Activated CD8-positive, alpha-beta memory T cell treated with anti-CD3 and anti-CD28 coated beads, Interleukin-2, amount 10 ng/mL, durations not matched to agents 7 days and 5 days (primary cell): ENCODE measurements at places on chromosomes 4 and X. TPM values are rescaled to one million over a fixed set of nuclear protein-coding genes. Genes with fewer than 3 reads are reported as not detected.

Gene H2BW2
- not detected for total RNA-seq

Gene SLIT2
- not detected for total RNA-seq

Gene GAGE12J
- not detected for total RNA-seq

Gene SLAIN2
- total RNA-seq, result 61.6 TPM

Gene MAGEA4
- not detected for total RNA-seq

Gene DAPP1
- total RNA-seq, result 25.3 TPM

Gene ANOS1
- total RNA-seq, result not detected

Gene CAPN6
- total RNA-seq, result not detected

Gene ARAF
- total RNA-seq, result 61.5 TPM

Gene ARMCX4
- total RNA-seq, result 2.4 TPM

Gene MMRN1
- total RNA-seq, result 0.16 TPM

Gene RASSF6
- total RNA-seq, result not detected

Gene CABS1
- total RNA-seq, result not detected

GRCh38 chr4:42280327-42281095 is 116.8 kb upstream of the SHISA3 start:
- DNase-seq, result no peak

DNA sequence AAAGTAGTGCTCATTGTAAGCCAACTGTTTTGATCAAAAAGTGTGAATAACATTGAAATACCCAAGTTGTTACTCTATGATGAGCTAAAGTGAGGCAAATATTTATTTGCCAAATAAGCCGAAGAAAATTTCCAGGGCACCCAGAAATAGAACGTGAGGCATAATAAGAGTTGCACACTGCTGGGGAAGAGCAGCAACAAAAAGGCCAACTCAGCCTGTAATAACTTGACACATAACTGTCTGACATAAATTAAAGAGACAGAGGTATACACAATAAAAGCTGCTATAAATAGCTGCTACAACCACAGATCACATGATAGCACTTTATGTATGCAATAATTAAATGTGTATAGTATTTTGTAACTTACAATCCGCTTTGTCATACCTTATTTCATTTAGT is 2.0 kb upstream of the ABCB7 start:
- DNase-seq, result no peak

GRCh38 chrX:146581981-146582712 is 227.4 kb upstream of the CXorf51B start:
- DNase-seq, result no peak

- DNase-seq, result peak; percentile 53
Observed at GRCh38 chrX:78945186-78945912, at the start of gene P2RY10. P2RY10 (plus strand) TSS chrX:78945391; CDS start chrX:78960521, 15,130 bp downstream.

GRCh38 chr4:147866532-147867271 is 134.8 kb downstream of the ARHGAP10 start:
- DNase-seq, result peak; percentile 95

GRCh38 chr4:128347175-128347868 is 59.7 kb upstream of the PGRMC2 start:
- no peak for DNase-seq

DNA sequence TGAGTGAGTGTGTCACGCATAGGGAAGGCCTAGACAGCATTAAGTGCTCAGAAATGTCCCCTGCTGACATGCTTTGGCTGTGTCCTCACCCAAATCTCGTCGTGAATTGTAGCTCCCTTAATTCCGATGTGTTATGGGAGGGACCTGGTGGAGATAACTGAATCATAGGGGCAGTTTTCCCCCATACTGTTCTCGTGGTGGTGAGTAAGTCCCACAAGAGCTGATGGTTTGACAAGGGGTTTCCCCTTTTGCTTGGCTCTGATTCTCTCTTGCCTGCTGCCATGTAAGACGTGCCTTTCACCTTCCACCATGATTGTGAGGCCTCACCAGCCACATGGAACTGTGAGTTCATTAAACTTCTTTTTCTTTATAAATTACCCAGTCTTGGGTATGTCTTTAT is 78.0 kb downstream of the NSUN7 start:
- no peak for DNase-seq

DNA sequence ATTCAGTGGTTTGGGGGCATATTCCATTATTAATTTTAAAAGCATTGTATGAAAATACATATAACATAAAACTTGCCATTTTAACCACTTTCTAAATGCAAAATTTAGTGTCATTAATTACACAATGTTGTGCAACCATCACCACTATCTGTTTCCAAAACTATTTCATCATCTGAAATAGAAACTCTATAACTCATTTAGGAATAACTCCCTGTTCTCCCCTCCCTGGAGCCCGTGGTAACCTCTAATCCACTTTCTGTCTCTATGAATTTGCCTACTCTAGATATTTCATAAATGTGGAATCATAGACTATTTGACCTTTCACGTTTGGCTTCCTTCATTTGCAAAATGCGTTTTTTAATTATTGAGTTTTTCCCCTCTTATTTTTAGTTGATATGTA is 101.4 kb upstream of the GPC4 start:
- no peak for DNase-seq

- DNase-seq, result no peak
Observed at GRCh38 chrX:116345958-116346357, 90.4 kb upstream of the SLC6A14 start.

DNA sequence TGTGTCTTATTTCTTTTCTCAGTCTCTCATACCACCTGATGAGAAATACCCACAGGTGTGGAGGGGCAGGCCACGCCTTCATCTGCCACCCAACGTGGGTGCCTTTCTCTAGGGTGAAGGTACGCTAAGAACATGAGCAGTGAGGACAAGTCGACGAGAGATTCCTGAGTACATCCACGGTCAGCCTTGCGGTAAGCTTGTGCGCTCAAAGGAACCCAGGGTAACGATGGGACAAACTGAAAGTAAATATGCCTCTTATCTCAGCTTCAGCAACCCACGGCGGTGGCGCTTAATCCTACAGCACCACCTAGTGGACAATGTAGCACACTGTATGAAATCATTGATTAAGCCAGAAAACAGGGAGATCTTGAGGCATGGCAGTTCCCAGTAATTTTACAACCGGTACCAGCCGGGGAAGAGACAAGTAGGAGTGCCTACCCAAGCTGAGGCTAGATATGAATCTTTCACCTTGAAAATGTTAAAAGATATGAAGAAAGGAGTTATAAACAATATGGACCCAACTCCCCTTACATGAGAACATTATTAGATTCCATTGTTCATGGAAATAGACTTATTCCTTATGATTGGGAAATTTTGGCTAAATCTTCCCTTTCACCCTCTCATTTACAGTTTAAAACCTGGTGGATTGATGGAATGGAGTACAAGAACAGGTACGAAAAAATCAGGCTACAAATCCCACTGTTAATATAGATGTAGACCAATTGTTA is 63.0 kb downstream of the ZNF732 start:
- peak; percentile 79 for DNase-seq

GRCh38 chr4:20433097-20433705 is 181.5 kb downstream of the SLIT2 start:
- DNase-seq, result no peak

GRCh38 chrX:68045008-68045577 is 388.2 kb downstream of the OPHN1 start:
- DNase-seq, result no peak

DNA sequence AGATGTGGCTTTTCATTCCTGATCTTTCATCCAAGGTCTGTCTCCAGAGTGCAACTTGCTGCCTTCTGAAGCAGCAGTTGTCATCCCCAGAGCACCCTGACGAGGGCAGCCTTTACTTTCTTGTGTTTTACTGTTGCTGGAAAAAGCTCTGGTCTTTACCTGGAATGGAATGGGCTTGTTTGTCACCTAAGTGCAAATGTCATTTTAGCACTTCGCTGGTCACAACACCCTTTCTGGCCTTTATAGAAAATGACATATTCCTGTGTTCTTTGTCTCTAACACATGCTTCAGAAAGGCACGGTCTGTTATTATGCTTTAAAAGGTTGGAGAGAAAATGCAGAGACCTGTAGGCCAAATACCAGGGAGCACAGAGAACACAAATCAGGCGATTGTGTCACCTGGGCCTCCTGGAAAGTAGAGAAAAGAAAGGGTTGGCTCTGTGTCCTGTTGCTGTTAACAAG is 332.7 kb upstream of the IGFBP7 start:
- no peak for DNase-seq

- no peak for DNase-seq
Observed at GRCh38 chr4:154732669-154733068, 11.1 kb upstream of the LRAT start.

GRCh38 chr4:153325558-153325957 is 18.9 kb upstream of the MND1 start:
- DNase-seq, result no peak

DNA sequence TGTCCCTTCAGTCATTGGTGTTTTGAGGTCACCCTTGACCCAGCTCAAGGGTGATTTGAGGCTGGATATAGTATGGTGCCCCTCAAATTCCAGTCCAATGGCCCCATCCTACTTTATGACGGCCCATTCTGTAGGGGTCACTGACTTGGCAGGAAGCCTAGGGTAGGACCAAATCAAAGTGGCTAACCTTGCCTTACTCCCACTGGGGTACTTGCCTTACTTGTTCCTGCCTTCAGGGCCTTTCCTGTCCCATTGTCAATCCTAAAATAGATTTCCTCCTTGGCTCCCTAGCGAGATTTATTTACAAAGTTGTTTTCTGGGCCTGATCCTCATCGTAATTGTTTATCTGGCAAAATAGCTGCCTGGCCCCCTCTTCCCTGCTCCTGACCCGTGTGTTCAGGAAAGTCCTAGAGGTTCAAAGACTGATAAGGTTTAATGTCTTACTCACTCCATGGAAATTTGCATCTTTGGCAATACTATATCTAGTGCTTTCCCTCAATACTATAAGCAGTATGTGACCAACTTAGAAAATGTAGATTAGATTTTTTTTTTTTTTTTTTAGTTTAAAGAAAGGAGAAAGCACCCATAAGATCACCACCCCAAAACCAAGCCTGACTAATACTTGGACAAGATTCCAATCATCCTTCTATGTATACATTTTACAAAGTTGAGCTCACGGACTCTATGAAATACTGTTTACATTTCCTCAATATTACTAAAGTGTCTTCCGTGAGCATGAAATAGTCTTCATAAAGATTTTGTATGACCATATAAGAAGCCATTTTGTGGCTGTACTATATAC is 44.8 kb downstream of the MSN start:
- DNase-seq, result no peak

DNA sequence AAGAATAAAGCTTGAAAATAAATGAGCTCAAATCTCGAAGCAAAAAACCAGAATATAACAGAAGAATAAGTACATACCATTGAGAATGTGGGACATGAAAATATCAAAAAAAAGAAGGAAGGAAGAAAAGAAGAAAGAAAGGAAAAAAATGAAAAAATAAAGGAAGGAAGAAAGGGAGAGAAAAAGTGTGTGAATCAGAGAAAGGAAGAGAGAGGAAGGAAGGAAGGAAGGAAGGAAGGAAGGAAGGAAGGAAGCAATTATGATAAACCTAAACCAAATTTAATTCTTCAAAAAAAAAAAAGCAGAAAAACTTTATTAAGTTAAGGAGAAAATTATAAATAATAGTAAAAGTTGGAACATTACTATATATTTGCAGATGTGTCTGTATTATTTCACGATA is 949.8 kb downstream of the NLGN4X start:
- DNase-seq, result no peak

DNA sequence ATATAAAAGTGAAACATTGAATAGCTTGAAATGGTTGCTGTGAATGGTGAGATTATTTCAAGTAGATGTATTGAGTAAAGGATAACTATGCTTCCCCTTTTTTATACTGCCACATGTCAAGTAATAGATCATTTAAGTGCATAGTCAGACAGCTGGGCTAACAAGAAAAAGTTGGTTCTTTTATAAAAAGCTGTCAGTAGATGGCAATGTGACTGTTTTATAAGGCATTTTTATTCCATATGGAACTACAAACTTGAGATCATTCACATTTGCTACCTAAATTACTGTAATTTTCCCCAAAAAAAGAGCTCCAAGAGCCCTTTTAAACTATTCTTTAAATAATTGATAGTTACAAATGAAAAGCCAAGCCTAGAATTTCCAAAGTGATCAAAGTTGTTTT is 831.0 kb downstream of the C4orf33 start:
- no peak for DNase-seq

- DNase-seq, result no peak
Observed at GRCh38 chr4:25986807-25987206, 72.8 kb downstream of the SMIM20 start.

DNA sequence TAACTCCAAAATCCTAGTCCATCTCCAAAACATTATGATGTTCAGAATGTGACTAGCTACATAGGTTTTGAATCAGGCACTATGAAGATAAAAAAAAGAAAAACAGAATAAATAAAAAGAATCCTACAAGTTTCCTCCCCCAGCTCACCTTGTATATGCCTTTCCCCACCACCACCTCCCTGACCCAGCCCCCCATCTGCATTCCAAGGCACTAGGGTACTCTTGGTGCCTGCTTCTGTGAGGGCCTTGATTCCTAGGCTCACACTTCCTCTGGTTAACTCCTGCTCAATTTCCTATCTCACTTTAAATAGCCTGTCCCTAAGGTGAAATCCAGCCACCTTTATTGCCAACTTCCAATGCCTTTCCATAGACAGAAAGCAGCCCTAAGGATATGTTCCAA is 178.7 kb upstream of the ATOH1 start:
- no peak for DNase-seq

DNA sequence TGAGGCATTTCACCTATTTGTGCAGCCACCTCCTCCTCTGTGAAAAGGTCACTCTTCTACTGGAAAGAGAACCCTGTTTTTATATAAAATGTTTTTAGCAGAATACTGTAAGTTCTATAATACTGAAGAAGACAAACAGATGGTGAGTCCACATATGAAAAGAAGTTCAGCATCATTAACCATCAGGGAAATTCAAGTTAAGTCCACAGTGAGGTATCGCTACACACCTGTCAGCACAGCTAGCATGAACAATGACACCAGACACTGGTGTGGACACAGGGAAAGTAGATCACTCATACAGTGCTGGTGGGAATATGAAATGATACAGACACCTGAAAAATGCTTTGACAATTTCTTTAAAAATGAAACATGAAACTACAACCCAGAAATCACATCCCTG is 133.0 kb downstream of the MAD2L1 start:
- DNase-seq, result no peak

DNA sequence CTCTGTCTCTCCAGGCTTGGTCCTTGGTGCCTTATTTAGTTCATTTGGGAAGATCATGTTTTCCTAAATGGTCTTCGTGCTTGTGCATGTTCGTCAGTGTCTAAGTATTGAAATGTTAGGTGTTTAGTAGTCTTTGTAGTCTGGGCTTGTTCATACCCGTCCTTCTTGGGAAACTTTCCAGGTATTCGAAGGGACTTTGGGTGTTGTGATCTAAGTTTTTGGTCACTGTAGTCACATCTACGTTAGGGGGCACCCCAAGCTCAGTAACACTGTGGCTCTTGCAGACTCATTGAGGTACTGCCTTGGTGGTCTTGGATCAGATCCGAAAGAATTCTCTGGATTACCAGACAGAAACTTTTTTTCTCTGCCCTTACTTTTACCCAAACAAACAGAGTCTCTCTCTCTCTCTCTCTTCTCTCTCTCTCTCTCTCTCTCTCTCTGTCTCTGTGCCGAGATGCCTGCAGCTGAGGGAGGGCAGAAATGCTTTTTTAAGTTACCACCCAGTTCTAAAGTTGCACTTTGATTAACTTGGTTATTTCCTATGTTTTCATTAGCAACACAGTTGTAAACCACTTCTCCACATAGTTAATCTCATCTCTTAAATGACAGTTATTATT is 67.6 kb upstream of the SLC7A3 start:
- peak; percentile 41 for DNase-seq

GRCh38 chr4:147788791-147789190 is 56.9 kb downstream of the ARHGAP10 start:
- no peak for DNase-seq
